Transverse colon (tissue), 4 donors: ENCODE measurements at places on chromosomes 4 and X. TPM values are rescaled to one million over a fixed set of nuclear protein-coding genes. Genes with fewer than 3 reads are reported as not detected.

- no peak overlapping the region for H3K27ac ChIP-seq
- DNase-seq, result no peak
Measured at GRCh38 chr4:504076-504475, 5.1 kb downstream of the PIGG start.

DNA sequence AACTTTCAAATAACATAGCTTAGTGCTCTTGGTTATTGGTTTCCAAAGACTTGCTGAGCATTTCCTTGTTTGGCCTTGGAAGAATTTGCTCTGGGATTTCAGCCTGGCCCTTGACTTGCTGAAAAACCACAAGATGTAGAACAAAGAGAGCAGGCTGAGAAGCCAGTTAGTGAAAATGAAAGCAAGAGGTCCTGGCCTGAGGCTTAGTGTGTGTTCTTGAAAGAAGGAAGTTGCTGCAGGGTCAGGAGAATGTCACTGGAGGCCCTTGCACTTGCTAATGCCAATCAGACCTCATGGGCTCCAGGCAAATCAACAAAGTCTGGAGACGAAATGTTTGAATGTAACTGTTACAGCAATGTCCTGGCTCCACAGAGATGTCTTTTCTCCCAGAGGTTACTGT is 79.4 kb downstream of the SYNPO2 start:
- H3K36me3 ChIP-seq, result no peaks in the 10 kb centered on the region
- peaks cover 24% of the 10 kb centered on the region for H3K4me1 ChIP-seq
- H3K27ac ChIP-seq, result peak overlapping the region; percentile 82
- H3K27me3 ChIP-seq, result no peaks in the 10 kb centered on the region

DNA sequence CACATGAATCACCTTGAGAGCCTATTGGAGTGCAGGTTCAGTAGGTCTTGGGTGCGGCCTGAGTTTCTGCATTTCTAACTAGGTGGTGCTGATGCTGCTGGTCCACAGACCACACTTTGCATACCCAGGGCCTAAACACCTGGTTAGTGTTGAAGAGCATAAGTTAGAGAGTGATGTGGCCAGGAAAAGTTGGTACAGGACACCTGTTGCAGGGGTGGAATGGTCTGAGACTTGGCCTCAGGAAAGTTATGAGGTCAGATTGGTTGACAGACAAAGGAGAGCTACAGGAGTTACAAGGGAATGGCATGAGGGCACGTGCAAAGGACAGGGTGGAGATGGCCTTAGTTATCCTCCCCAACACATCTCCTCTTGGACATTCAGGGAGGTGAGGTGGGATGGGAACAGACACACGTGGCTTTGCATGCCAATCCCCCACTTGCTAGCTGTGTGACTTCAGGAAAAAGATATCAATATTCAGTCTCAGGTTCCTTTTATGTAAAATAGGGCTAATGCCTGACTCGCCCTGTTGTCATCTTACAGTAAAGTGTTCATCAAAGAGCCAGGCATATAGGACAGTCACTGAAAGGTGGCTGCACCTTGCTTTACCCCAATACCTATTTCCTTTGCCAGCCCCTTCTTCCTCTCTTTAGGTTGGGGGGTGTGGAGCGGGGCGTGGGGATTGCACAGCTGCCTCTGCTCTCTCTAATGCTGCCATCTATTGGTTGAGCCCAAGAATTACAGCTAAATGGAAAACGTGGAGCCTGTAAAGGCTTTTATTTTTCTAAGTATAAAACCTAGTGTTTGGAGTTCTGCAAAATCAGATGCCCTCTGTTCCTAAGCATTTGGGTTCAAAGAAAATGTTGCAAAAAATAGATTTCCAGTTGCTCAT is 47.5 kb downstream of the ATG4A start:
- no peak overlapping the region for H3K4me3 ChIP-seq

- no peaks in the 10 kb centered on the region for H3K4me1 ChIP-seq
- no peaks in the 10 kb centered on the region for H3K36me3 ChIP-seq
- no peak overlapping the region for H3K27ac ChIP-seq
Measured at GRCh38 chr4:114108869-114109268, 129.4 kb upstream of the ARSJ start.

- H3K4me3 ChIP-seq, result no peak overlapping the region
- peaks cover 36% of the 10 kb centered on the region for H3K27me3 ChIP-seq
- no peak for DNase-seq
- no peaks in the 10 kb centered on the region for H3K4me1 ChIP-seq
Measured at GRCh38 chrX:105823092-105823455, 735 bp downstream of the NRK start.

- H3K27me3 ChIP-seq, result no peaks in the 10 kb centered on the region
- no peaks in the 10 kb centered on the region for H3K36me3 ChIP-seq
- H3K27ac ChIP-seq, result no peak overlapping the region
- H3K4me1 ChIP-seq, result no peaks in the 10 kb centered on the region
- DNase-seq, result no peak
- H3K4me3 ChIP-seq, result no peak overlapping the region
Measured at GRCh38 chrX:80237072-80237471, 183.2 kb upstream of the TENT5D start.

GRCh38 chrX:103688946-103689345 is 2.4 kb upstream of the MORF4L2 start:
- H3K4me1 ChIP-seq, result no peaks in the 10 kb centered on the region
- no peak for DNase-seq
- peak overlapping the region; percentile 95 for H3K27ac ChIP-seq
- no peak overlapping the region for H3K4me3 ChIP-seq
- no peaks in the 10 kb centered on the region for H3K27me3 ChIP-seq

- no peaks in the 10 kb centered on the region for H3K27me3 ChIP-seq
- H3K4me1 ChIP-seq, result no peaks in the 10 kb centered on the region
- H3K36me3 ChIP-seq, result no peaks in the 10 kb centered on the region
- no peak overlapping the region for H3K4me3 ChIP-seq
- no peak for DNase-seq
Measured at GRCh38 chr4:67344594-67345380, 200.5 kb downstream of the CENPC start.

DNA sequence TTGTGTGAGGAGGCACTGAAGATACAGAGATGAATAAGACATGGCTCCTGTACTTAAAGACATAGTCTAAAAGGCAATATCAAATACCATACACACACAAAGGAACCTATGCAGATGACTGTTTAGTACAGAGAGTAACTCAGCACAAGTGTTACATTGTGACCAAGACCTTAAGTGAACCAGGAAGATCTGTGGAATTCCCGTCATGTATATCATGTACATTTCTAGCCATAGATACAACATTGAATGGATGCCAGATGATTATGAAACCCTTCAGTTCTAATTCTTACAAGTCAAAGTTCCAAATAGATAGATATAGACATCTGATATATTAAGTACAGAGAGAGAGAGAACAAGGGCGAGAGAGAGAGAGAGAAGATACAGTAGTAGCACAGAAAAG is 73.2 kb downstream of the PAK3 start:
- no peak overlapping the region for H3K27ac ChIP-seq
- H3K4me3 ChIP-seq, result no peak overlapping the region
- DNase-seq, result no peak
- no peaks in the 10 kb centered on the region for H3K4me1 ChIP-seq

GRCh38 chr4:39637586-39638353 is 895 bp downstream of the SMIM14 start:
- DNase-seq, result peak; percentile 65
- H3K4me1 ChIP-seq, result peaks cover 22% of the 10 kb centered on the region
- peak overlapping the region; percentile 100 for H3K27ac ChIP-seq
- H3K36me3 ChIP-seq, result no peaks in the 10 kb centered on the region
- no peaks in the 10 kb centered on the region for H3K27me3 ChIP-seq

DNA sequence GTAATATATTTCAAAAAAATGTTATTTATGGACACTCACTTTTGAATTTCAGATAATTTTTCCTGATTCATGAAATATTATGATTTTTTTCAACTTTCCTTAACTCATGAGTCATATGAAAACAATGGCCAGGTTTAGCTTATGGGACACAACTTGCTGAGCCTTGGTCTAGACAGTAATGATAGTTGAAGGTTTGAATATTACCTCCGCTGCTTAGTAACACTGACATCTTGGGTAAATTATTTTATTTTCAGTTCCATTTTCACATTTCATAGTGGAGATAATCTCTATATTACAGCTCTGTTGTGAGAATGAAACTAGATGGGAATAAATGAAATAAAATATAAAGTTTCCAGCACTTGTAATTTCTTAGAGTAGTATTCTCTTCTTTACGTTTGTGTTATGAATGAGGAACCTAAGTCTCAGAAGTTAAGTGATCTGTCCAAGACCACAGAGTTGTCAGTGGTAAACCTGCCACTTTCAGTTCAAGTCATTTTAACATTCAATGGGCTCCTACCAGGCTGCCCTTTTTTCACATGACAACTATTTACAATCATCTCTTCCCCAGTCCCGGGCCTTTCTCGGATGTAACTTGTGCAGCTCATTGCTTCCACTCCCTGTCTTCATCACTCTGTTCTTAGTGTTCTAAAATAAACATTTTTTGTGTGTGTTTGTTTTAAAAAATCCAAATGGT is 46.8 kb upstream of the GC start:
- no peak overlapping the region for H3K4me3 ChIP-seq
- H3K27me3 ChIP-seq, result no peaks in the 10 kb centered on the region
- no peak overlapping the region for H3K27ac ChIP-seq

- no peaks in the 10 kb centered on the region for H3K4me1 ChIP-seq
- no peak overlapping the region for H3K4me3 ChIP-seq
- DNase-seq, result no peak
- H3K27ac ChIP-seq, result no peak overlapping the region
- no peaks in the 10 kb centered on the region for H3K36me3 ChIP-seq
- H3K27me3 ChIP-seq, result no peaks in the 10 kb centered on the region
Measured at GRCh38 chr4:122539861-122540465, 80.9 kb downstream of the IL21 start.

DNA sequence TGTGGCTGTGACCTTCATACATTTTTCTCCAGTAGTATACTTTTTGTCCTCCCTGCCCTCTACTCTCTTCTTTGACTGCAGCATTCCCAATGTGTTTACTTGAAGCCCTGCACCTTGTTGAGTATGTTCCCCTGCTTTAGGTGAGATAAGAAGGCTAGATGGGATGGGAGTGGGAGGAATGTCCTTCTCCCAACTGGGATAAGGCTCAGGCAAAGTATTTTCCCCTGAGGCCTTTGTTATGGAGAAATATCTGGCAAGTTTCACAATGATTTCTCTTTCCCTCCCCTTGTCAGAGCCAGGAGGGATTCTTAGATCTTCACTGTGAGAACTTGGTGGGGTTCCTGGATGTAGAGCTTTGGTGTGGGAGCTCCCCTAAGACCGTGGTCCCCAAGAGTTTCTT is 131.8 kb downstream of the CLCN5 start:
- H3K36me3 ChIP-seq, result no peaks in the 10 kb centered on the region
- H3K27me3 ChIP-seq, result no peaks in the 10 kb centered on the region
- no peaks in the 10 kb centered on the region for H3K4me1 ChIP-seq
- no peak overlapping the region for H3K4me3 ChIP-seq

DNA sequence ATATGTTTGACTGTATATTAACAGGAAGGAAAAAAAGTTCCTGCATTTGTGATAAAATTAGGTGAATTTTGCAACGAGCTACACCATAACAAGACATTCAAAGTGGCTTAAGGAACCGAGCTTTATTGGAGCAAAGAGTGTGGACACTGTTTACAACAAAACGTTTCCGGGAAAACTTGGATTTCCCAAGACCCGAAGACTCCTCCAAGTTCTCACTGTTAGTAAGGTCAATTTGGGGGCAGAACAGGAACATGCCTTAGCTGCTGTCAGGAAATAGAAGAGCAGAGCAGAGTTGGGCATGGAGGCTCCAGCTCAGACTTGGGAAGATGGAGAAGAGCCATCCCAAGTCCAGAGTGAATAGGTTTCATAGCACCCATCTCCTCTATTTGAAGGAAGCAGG is 16.5 kb downstream of the ADH6 start:
- peak overlapping the region; percentile 42 for H3K27ac ChIP-seq
- H3K4me1 ChIP-seq, result peaks cover 5% of the 10 kb centered on the region
- no peak for DNase-seq
- no peak overlapping the region for H3K4me3 ChIP-seq
- H3K27me3 ChIP-seq, result no peaks in the 10 kb centered on the region

DNA sequence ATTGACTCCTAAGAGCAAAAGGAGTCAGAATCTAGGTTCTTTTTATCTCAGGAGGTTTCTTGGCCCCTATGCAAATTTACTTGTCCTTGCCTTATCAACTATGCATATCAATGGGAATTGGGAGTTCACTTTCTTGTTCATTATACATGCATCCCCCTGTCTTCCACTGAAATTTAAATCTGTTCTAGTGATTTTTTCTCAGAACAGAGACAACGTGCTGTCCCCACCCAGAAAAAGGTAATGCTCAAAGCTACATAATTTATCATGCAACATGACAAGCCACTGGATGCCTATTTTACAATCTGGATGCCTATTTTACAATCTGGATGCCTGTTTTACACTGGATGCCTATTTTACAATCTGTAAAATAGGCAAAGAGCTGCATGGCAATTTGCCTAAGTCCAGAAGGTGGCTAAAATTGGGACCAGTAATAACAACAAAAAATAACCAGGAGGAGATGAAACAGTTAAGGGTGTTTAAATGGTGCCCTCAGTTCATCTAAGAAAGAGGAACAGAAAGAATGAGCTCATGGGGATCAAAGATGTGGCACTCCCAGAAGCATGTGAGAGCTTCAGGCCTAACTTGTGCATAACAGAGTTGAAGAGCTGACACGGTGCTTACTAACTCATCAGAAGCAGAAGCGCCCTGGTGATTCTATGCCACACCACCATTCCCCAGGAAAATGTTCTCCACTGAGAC is 537.8 kb upstream of the BOD1L1 start:
- H3K4me1 ChIP-seq, result no peaks in the 10 kb centered on the region
- no peaks in the 10 kb centered on the region for H3K36me3 ChIP-seq

FREM3 gene
- not detected for total RNA-seq

CAPN6 gene
- total RNA-seq, result 6.7 TPM

FAT4 gene
- total RNA-seq, result 11.4 TPM

MID1 gene
- 85.2 TPM for total RNA-seq

NPFFR2 gene
- total RNA-seq, result not detected

GLRA3 gene
- not detected for total RNA-seq

GPR173 gene
- 1.8 TPM for total RNA-seq

ACSL4 gene
- 8.2 TPM for total RNA-seq

DOK7 gene
- total RNA-seq, result not detected

FDCSP gene
- not detected for total RNA-seq
